ENCODE measurements at places on chromosomes 6 and 20. TPM values are rescaled to one million over a fixed set of nuclear protein-coding genes. Genes with fewer than 3 reads are reported as not detected.

DNA sequence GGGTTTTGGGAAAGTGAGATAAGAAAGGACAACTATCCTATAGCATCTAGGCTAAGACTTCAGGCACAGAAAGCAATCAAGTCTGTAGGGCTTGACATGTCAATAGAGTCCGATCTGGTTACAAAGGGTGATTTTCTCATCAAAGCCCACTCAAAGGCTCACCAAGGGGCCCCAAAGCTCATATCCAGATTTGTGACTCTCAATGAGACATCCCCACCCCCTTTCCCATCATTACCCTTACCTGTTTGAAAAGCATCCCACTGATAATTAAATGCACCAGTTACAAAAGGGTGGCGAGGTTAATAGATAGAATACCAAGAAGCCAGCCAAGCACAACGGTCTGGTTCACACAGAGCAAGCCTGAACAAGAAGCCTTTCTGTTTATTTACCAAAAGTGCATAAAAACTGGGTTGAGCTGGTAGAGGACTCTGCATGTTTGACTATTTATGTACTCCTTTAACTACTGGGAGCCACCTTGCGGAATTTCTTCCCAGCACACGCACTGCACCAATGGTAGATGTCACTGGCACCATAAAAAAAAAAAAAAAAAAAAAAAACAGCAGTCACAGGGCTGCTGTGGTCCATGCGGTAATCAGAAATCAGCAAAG lies 6.1 kb downstream of the JAG1 start:
- DNase-seq, result peak; percentile 81

- DNase-seq, result peak; percentile 78
Observed at GRCh38 chr6:7446619-7447325, 57.2 kb downstream of the RIOK1 start.

- DNase-seq, result no peak
Observed at GRCh38 chr20:57628047-57628961, 8.1 kb upstream of the ZBP1 start.

DNA sequence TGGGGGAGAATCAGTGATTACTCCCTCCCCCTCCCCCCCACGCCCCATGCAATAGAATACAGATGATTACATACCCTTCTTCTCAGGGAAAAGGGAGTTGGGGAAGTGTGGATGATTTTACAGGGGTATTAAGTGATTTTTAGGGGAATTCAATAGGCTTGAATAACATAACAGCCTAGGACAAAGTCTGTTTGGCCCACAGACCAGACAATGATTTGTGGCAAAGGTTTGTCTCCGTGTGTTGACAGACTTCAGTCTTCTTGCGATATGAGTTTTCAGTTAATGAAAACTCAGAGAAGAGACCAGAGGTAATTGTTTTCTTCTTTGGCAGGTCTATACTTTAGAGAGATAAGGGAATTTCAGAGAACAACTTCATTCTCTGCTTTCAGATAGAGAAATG lies 95.3 kb downstream of the OR2B2 start:
- DNase-seq, result no peak

GRCh38 chr6:137378090-137378369 lies 116.2 kb downstream of the OLIG3 start:
- no peak for DNase-seq

GRCh38 chr20:12252793-12253192 lies 335.1 kb downstream of the BTBD3 start:
- DNase-seq, result no peak

DNA sequence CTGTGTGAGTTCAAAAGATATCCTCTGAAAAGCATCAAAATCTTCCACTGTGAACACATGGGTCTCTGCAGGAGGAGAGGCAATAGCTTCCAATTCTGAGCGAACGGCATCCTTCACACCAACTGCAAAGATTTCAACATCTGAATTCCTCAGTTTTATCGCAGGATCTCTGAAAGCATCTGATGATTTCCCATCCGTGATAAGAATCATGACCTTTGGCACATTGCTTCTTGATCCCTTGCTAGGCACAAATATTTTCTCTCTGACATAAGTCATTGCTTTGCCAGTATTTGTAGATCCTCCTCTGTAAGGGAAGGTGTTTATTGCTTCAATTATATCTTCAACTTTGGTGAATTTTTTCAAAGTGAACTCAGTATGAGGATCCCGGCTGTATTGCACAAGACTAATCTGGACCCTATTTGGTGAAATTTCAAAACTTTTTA lies 22.7 kb downstream of the COL12A1 start:
- DNase-seq, result no peak

DNA sequence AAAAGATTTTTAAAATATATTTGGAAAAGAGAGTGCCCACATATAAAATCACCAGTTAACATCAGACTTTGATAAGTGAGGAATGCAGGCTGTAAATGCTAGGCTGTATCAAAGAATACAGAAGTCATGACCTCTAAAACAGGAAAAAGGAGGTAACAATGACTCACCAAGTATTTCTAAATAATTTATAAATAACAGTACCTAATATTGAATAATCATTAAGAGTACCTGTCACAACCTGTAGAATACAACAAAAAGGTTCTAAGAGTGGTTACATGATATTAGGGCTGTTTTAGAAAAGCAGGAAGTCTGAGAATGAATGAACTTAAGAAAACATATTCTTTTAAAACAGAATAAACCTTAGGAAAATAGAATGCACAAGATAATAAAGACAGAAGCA lies 173.1 kb upstream of the CST7 start:
- no peak for DNase-seq

DNA sequence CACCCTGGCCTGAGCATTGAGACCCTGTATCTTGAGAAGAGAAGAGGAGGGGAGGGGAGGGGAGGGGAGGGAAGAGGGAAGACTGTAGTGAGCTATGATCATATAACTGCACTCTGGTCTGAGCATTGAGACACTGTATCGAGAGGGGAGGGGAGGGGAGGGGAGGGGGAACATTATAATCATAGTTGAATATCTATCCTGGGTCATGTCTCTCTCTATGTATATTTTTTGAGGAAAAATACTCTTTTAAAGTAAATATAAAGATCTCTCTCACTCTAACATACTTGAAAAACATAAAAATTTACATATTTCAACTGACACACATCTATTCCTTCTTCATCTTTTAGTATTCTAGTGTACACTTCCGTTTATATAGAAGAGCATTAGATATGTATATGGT lies 431.0 kb downstream of the CDKAL1 start:
- no peak for DNase-seq

DNA sequence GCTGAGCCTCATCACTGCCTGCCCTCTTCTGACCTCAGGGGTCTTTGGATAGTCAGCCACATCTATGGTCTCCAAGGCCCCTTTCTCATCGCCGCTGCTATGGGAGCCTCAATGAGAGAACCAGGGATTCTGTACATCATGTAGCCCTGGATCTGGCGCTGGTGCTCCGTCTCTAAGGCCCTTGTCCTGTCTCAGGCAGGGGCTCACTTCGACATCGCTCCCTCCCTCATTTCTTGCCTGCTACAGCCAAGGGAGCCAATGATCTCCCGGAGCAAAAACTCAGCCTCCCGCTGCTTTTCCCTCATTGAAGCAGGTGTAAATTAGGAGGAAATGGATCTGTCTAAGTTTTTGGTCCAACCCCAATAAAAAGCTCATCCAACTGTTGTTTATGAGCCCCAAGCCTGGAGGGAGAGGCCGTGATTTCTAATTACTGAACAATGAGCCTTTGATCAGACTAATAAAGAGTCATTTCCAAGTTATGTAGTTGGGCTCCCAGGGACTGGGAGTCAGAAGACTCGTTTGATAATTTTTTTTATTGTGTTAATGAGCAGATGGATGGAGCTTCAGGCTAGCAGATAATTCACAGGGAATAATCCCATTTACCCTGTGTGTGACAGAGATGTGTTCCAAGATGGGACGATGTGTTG lies 30.9 kb downstream of the LBP start:
- no peak for DNase-seq

DNA sequence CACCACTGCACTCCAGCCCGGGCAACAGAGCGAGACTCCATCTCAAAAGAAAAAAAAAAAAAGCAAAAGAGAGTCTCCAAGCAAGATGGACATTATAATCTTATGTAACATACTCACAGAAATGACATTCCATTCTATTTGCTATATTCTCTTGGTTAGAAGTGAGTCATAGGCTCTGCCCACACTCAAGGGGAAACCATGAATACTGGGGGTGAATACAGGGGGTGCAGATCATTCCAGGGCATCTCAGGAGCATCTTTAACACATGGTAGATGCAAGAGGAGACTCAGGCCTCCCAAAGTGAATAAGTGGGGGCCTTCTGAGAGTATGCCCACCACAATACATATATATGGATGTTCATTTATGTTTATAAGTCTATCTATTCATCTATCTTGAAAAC lies 18.3 kb upstream of the RANBP9 start:
- no peak for DNase-seq

DNA sequence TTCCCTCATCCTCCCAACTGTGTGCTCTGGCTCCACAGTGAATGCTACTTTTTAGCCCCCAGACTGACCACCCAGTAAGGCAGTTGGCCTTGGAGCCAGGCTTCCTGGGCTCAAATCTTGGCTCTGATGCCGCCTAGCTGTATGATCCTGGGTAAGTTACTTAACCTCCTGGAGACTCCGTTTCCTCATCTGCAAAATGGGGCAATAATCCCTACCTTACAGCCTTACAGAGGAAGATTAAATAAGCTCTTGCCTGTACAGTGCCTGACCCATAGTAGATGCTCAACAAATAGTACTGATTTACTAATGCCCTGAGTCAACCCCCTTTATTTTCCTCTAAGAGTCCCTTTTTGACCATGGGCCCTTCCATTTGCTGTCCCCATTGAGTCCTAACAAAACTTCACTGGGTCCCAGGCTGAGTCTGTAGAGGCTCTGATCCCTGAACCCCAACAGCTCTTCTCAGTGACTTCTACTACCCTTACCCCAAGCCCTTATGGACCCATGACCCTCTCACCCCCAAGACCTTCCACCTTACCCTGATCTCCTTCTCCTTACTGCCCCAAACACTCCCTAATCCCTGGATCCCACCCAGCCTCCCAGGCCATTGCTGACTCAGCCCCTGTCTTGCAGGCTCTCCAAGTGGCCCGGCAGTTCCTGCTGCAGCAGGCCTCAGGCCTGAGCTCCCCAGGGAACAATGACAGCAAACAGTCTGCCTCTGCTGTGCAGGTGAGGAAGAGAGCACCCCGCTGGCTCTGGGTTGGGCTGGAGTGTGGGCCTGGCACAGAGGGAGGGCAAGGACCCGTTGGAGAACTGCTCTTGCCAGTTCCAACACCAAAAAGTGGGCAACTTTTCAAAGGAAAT lies 31.4 kb downstream of the FOXP4 start:
- DNase-seq, result no peak

- no peak for DNase-seq
Observed at GRCh38 chr6:56437171-56437900, 190.0 kb upstream of the COL21A1 start.

GRCh38 chr6:22569281-22570184 lies at the start of gene HDGFL1:
Gene HDGFL1 (plus strand): TSS chr6:22569566. CDS start chr6:22569576, 10 bp downstream.
- no peak for DNase-seq

Gene LINC00237
- total RNA-seq, result not detected

Gene BPIFA3
- not detected for total RNA-seq

Gene NKX2-4
- total RNA-seq, result not detected

Gene MTG2
- total RNA-seq, result 19.2 TPM

Gene WTAP
- total RNA-seq, result 126 TPM

Gene CST2
- total RNA-seq, result not detected

Gene ELOVL5
- total RNA-seq, result 185 TPM

Gene MYO6
- total RNA-seq, result 23.0 TPM

Gene LRRC1
- total RNA-seq, result 14.0 TPM

Gene TSHZ2
- total RNA-seq, result 3.9 TPM

Gene C20orf141
- total RNA-seq, result not detected

Gene OR12D3
- total RNA-seq, result not detected

Gene VNN1
- total RNA-seq, result not detected
